Stimulated activated CD8-positive, alpha-beta memory T cell treated with anti-CD3 and anti-CD28 coated beads, Interleukin-4, amount 100 ng/mL, for 4 hours (primary cell): ENCODE measurements at places on chromosomes 3 and 15.

GRCh38 chr3:60886518-60886917, 364.7 kb downstream of the FHIT start:
- DNase-seq = no peak

- no peak for DNase-seq
Measured at GRCh38 chr15:37860896-37861295, 73.5 kb upstream of the TMCO5A start.

DNA sequence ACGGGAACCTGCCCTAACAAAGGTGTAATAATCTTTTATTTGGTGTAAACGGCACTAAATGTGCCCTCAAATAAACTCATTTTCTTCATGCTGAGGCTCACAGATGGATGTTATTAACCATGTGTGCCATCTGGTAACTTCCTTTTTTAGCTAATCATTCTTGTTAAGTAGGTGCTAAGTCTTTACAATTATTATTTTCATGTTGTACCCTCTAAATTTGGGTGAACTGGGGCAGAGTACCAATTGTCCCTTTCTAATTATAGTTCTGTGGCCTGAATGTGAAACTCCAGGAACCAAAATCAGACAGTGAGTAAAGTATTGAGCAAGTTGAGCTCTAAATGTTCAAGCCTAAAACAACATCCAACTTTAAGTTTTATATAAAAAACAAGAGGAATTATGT, 220.7 kb upstream of the CADM2 start:
- no peak for DNase-seq

DNA sequence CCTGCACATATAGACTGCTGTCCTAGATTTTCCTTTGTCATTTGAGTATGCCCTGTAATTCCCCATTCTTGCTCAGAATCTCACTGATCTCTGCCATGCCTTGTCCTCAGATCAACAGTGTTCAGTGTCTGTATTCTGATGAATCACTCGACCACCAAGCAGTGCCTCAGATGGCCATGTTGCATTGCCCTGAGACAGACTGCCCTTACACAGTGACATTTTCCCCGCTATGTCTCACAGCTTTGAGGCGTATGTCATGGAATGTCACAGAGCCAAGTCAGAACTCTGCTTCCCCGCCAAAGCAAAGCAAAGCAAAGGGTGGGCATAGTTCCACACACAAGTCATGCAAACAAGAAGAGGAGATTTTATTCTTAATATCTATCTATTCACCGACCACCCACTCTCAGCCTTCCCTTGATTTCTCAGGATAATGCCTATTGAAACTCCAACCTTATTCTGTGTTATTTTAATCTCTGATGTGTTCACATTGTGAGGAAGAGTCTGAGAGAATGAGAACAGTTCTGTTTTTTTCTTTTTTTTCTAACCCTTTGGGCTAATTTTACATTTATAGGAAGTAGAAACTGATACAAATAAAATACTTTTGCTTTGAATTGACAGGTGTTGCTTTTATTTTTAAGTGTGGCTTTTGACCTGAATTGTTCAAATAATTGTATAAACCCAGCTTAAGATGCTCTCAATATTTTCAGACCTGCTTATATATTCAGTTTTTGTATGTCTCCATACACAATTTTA, 16.9 kb upstream of the PSMD6 start:
- no peak for DNase-seq

DNA sequence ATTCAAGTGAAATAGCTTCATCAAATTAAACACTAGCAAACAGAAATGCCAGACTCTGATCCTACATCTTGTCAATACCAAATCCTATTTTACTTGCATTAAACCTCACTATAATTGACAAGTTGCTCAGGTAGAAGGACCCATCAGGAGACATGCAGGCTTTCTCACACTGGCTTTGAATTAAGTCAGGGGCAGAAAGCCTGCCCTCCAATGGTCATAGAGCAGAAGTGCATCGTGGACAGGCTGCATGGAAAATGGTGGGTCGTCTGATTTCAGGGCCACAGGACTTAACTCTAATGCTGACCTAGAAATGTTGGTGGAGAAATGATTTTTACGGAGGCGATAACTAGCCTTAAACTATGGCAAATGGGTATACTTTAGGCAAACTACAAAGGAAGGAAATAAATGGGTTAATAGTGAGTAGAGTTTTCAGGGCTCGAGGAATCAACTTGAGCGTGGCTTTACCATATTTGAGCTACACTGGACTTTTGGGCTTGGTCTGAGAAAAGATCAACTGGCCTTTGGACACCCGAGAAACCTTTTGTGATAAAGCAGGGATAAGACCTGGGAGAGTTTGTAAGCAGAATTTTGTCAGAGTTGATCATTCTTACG, 283.9 kb downstream of the GRM7 start:
- DNase-seq = no peak

DNA sequence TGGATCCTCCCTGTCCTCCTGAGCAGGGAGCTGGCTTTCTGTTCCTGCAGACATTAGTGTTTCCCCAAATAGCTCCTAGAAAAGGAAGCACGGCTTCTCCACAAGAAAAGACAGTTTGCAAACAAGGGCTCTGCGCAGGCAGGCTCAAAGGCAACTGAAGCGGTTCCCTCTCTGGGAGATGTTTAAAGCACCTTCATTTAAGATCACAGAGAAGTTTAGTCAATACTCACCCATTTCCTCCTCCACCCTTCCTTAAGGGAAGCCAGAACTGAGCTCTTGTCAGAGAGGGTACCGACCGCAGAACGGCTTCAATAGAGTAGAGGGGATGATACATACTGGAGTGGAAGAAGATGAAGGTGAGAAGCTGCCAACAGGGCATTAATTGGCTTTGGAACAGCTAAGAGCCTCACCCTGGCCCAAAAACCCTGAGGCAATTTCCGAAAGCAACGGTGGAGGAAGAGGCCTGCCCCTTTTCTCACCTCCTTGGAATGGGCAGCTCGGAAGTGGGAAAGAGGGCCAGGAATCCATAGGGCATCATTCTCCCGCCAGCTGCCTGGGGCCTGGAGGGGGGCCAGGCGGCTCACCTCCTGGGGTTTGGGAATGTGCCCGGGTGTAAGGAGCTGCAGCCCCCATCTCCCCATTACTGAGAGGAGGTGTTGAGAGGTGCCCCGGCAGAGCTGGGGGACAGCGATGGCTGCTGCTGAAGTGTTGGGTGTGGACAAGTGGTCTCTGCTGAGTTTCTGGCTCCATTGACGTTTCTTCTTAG, 4.8 kb upstream of the EPHB3 start:
- no peak for DNase-seq

DNA sequence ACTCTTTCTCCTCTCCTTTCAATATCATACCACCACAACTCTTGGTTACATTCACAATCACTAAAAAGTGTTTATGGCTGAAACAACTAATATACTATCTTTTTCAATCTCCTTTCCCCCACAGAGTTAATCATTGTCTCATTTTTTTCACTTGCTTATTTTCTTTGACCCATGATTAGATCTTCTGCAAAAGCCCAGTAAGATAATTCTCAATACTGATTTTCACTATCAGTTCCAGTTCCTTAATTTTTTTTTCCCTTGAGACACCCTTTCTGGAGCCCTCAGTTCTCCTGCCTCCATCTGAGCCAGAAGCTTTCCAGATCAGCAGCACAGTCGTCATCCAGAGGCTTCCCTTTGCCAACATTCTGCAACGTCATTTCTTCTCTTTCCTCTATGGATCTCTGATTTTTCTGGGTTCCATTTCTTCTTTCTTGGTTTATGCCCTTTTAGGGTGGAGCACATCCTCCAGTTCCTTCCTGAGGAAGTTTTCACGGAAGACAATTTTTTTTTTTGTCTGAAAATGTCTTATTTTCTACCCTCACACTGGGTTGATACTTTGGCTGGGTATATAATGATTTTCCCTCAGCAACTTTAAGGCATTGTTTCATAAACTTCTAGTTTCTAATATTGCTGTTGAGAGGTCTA, 88.7 kb upstream of the C15orf39 start:
- no peak for DNase-seq

- DNase-seq = no peak
Measured at GRCh38 chr15:85652457-85652856, 142.3 kb downstream of the KLHL25 start.

DNA sequence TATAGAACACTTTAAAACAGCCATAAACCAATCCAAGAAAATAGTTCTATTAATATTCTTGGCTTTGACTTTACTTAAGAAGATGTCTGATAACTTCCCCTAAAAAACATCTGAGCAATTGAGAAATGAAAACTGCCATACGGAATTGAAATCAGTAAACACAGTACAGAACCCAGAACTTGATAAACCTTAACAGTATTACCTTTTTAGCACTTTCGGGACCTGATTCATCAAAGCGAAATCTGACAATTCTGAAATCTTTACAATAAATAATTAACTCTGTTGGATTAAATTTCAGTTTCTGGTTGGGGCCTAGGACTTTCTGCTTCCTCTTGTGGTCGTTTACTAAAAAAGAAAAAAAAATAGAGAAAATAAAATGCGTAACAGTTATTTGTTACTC, 17.3 kb downstream of the MTMR10 start:
- DNase-seq = no peak

GRCh38 chr3:41276191-41276590, 76.9 kb downstream of the CTNNB1 start:
- DNase-seq = no peak

GRCh38 chr15:58788056-58788710, 17.1 kb downstream of the MINDY2 start:
- DNase-seq = no peak

- no peak for DNase-seq
Measured at GRCh38 chr3:122406198-122406597, 9.7 kb downstream of the WDR5B start.

DNA sequence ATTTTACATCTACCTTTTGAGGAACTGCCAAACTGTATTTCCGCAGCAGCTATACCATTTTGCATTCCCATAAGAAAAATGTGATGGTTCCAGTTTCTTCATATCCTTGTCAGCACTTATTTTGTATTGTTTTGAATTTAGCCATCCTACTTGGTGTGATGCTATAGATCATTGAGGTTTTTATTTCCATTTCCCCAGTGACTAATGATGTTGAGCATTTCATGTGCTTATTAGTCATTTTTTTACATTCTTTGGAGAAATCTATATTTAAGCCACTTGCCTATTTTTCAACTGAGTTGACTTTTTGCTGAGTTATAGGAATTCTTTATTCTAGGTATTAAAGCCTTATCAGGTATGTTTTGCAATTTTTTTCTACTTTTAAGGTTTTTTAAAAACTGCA, 347.6 kb upstream of the RARB start:
- no peak for DNase-seq

DNA sequence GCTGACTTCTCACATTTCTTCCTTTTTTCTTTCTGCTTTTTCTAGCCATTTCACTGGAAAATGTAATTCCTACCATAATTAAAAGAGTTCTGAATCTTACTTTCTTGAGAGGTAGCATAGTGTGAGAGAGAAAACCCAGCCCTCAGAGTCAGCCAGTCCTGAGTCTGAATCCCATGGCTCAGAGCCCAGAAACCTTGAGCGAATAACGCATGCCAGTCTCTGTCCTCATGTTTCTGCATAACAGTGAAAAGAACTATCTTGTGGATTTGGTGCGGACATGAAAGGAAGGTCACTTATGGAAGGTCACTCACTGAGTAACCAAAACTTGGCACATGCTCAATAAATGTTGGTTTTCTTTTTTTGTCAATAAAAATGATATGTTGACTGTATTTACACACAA, 29.3 kb upstream of the SLCO3A1 start:
- no peak for DNase-seq

DNA sequence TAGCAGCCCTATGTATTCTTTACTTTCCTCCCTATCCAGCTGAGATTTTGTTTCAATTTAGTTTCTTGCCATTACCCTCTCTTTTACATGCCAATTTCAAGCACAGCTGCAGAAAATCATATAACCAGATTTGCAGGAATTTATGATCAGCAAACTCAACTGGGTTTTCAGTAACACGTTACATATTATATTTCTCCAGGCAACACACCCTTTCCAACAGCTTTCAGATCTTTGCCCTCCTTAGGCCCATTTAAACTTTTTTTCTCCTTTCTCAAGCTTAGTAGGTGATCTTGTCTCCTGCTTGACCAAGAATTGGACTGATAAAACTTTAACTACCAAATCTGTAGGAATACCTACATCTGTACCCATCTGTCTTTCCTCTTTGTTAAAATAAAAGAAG, 23.6 kb downstream of the GOLM2 start:
- DNase-seq = no peak

- no peak for DNase-seq
Measured at GRCh38 chr3:107429320-107430181, 52.3 kb downstream of the CCDC54 start.
